ENCODE measurements at places on chromosomes 6 and 20.

- no peak for DNase-seq
These were observed 116.6 kb downstream of the PLCB4 start for GRCh38 chr20:9185511-9185910.

DNA sequence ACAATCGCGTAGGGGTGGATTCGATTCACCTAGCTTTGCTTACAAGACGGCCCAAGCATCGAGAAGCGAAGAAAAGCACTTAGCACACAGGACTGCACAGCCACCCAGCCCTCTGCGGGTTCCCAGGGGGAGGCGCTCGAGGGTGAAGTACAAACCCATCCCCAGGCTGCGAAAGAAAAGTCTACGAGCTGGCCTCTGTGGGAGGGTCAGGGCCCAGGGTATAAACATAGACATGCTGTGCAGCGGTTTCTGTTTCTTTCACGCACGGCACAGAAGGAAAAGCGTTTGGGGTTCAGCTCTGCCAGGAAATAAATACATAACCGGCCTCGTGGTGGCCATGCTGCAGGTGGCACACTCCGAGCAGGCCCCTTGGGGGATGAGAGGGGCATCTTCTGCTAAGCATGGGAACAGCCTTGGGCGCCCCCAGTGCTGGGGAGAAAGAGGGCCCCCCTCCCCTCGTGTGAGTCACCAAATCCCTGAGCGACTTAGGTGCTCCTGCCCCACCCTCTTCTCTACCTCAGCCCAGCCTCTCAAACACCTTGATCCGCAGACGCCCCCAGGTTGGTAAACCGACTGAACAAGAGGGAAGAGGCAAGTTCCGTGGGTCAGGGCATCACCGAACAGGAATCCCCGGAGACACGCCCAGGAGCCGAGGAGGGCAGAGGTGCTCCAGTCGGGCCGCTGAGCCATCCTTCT lies 91.6 kb upstream of the RIPOR2 start:
- peak; percentile 46 for DNase-seq

- DNase-seq = no peak
These were observed 7.4 kb downstream of the SLC52A3 start for GRCh38 chr20:760751-761417.

DNA sequence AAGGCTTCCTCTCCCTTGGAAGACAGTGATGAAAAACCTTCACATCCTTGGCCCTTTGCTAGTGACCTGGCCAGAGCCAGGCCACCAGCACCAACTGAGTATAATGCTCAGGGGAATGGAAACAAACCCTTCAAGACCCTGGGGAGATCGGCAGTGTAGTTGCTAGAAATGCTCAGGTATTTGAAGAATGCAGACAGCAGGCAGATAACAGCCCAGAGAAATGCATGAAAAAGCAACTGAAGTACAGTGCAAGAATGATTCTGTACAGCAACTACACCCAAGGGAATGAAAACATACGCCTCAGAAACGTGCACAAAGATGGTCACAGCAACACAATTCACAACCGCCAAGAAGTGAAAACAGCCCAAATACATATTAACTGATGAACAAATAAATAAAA lies 41.1 kb downstream of the PPP1R3G start:
- DNase-seq = no peak

- no peak for DNase-seq
These were observed 9.4 kb upstream of the PLAGL1 start for GRCh38 chr6:144017166-144018094.

DNA sequence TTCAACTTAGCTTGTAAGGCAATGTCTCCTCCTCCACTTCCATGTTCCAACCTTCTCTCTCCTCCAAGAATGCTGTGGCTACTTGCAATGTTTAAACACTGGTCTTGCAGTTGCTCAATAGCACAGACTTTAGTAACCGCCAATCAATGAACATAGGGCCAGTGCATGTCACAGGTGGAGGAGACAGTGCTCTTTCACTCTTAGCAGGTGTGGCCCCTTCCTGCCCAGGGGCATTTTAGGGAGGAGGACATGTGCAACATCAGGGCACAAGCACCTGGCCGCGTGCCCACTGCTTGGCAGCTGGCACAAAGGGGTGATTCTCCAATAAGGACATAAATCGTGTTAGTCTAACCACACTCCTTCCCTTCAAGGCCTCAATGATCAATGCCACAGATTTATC lies 41.3 kb downstream of the ADGRF1 start:
- DNase-seq = no peak

DNA sequence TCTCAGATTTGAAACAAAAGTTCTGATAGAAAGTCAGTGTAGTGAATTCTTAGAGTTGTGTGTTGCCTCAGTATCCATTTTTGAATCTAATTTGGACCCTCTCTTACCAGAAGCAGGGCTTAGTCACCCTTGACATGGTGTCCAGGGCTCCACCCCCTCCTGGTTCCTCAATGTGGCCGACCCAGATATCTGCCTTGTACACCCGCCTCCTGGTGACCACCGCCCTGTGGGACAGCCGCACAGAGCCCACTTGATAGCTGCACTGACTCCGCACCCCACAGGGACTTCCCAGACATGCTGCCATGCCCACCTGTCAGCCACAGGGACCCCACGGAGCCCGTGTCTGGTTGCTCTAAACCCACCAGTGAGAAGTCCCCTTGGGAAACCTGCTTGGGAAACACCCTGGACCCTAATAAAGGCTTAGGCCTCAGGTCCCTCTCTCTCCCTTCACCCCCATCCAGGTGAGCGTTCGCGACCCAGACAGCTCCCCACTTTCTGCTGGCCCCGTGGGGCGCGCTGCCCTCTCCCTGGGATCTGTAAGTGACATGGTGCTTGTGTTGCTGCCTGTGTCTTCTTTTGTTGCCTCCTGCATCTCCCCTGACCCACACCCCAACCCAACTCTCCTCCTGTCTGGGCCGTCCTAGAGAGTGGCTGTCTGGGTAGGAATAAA lies 47.2 kb upstream of the SYNDIG1 start:
- DNase-seq = no peak

GRCh38 chr6:33029328-33030184 lies 20.2 kb upstream of the HLA-DOA start:
- no peak for DNase-seq

All from stimulated activated CD4-positive, alpha-beta T cell treated with anti-CD3 and anti-CD28 coated beads, TNF-alpha, amount 100 ng/mL, for 1 hour (primary cell).